Stimulated activated CD8-positive, alpha-beta memory T cell treated with anti-CD3 and anti-CD28 coated beads, Interleukin-2, amount 100 ng/mL, for 48 hours (primary cell): ENCODE measurements at places on chromosomes 6 and 20.

DNA sequence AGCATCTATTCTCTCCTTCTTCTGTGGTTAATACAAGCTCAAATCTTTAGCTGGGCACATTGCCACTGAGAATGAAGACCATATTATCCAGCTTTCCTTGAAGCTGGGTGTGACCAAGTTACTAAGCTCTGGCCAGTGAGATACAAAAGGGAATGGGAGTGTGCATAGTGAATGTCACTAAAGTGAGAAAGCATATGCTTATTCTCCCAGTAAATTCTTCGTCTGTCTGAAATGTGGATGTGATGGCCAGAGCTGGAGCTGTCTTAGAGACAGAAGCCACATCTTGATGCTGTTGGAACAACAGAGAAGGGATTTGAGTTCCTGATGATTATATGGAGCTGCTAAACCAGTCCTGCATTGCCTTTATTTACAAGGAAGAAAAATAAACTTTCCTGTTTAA, 60.1 kb downstream of the SESN1 start:
- no peak for DNase-seq

DNA sequence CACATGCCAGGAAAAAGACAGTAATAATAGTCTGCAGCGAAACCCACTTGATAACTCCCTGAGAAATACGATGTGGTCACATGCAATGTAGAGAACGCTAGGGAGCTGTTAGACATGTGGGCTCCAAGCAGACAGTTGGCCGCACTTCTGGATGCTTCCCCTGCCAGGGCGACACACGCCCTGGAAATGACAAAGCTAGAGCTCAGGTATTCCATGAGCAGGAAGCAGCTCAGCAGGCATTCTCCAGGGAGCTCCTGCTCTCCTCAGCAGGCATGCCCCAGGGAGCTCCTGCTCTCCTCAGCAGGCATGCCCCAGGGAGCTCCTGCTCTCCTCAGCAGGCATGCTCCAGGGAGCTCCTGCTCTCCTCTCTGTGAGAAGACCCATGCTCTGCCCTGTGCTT, 52.4 kb upstream of the NXT1 start:
- DNase-seq: no peak

- DNase-seq: no peak
Measured at GRCh38 chr6:140966676-140967075, 1166.0 kb upstream of the GJE1 start.

- DNase-seq: no peak
Measured at GRCh38 chr6:6518631-6519427, 69.7 kb upstream of the LY86 start.
